GF-D8 (cell line): ENCODE measurements at places on chromosomes 7 and 10.
A peak's percentile ranks its signal among the peaks of the same experiment; 100 is the strongest.

DNA sequence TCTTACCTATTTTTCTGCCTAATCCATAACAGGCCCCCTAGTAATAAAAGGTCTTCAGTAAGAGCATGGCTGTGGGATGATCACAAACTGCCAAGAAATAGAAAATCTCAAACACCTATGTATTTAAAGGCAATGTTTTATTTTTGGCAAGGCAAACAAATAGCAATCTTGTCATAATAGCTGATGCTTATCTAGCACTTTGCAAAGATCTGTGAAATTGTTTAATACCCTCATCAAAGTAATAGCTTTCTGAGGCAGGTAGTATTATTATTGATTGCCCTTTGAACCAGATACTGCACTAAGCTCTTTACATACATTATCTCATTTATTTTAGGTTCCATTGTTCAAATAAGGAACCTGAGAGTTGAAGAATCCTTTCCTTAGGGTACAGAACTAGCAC lies 1.6 kb upstream of the CADPS2 start:
- no peak for DNase-seq

DNA sequence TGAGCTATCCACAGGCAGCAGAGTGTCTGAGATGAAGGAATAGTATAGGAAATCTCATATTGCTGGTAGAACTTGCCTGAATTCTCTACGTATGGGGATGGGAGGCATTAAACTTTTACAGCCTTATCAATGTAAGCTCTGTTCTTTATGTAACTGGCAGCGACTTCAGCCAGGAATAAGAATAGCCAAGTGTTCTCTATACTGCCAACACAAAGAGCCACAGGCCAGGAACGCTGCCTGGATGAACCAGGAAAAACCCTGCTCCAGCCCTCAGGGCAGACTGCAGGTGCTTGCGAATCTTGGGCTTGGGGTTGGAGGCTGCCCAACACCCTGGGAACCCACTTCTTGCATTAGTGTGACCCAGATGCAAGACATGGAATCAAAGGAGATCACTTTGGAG lies 6.1 kb upstream of the OLAH start:
- no peak for DNase-seq

DNA sequence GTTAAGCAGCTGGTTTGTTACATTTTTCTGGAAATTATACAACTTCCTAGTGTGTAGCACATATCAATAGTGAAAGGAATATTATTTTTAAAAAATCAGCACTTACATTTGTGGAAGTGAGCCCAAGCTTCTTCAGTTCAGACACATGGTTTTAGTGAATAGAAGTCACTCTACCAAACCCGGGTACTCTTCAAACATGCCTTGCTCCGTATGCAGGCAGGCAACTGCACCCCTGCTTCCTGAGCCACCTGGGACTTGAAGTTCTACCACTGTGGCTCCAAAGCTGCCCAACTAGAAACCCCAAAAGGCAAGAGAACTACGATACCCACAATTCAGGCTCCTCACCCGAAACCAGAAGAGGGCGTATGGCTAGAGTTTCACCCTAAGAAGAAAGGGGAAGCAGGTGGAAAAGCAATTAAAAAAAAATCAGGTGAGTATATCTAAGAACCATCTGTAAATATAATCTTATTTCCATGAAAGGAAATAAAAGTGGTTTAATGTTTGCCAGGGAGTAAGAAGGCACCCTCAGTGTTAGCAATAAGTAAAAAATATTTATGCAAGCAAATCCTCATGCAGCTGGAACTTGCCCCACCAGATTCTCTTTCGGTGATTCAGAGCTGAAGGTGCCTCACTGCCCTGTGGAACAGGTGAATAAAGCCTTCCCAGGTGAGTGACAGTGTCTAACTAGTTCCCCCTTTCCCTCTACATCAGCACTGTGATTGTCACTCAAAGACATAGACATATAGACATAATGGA lies at the start of gene MACC1:
TSS of gene MACC1 (minus strand) at position 192 of the 756 bp plus-strand sequence. CDS start 55,522 bp downstream, outside the sequence.
- DNase-seq, result peak; percentile 32

DNA sequence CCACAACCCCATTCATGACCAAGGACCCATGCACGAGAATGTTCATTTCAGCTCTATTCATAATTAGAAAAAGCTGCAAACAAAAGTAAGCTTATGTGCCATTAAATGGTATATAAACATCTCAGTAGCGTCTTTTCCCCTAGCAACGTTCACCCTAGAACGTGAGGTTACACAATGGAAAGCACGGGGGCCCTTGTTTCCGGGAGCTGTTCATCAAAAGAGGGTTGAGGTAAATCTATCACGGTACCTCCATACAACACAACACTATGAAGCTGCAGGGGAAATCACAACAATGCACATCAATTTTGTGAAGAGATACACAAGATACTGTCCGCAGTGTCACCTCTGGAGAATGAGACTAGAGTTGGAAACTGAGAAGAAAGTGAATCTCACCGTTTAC lies 80.9 kb upstream of the DDC start:
- DNase-seq, result no peak
